ENCODE measurements at places on chromosomes 2 and 18. TPM values are rescaled to one million over a fixed set of nuclear protein-coding genes. Genes with fewer than 3 reads are reported as not detected.

The C2orf80 gene
- not detected for total RNA-seq

DNA sequence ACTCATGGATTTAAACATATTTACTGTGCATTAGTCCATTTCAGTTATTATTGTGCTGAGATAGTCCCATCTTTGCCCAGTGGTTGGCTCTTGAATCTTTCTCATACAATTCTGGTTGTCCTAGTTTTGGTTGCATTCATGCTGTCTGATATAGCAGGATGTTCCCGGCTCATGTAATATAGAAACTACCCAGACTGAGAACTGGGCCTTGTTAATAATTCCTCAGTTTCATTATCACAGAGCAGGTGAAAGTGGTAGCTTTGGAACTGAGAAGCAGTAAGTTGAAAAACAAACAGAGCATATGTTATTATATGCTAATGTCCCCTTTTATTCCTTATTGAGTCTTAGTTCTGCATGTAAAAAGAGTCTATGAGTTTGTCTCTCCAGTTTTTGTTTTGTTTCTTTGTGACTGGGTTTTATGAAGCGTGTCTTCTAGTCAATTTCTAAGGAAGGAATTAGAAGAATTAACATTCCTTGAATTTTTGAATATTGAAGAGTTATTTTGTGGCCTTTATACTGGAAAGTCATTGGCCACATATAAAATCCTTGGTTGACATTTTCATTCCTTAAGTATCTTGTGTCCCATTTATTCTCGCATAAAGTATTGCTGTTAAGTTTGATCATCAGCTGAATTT is 43.3 kb downstream of the EIF5B start:
- no peak overlapping the region for H3K4me3 ChIP-seq
- no peak for DNase-seq

The B4GALT6 gene
- total RNA-seq: 1.3 TPM

The CHRNG gene
- total RNA-seq: not detected

Data from activated CD8-positive, alpha-beta T cell treated with anti-CD3 and anti-CD28 coated beads, Interleukin-2, amount 10 ng/mL, durations not matched to agents 7 days and 5 days (primary cell).